ENCODE measurements at places on chromosomes 4 and X.

DNA sequence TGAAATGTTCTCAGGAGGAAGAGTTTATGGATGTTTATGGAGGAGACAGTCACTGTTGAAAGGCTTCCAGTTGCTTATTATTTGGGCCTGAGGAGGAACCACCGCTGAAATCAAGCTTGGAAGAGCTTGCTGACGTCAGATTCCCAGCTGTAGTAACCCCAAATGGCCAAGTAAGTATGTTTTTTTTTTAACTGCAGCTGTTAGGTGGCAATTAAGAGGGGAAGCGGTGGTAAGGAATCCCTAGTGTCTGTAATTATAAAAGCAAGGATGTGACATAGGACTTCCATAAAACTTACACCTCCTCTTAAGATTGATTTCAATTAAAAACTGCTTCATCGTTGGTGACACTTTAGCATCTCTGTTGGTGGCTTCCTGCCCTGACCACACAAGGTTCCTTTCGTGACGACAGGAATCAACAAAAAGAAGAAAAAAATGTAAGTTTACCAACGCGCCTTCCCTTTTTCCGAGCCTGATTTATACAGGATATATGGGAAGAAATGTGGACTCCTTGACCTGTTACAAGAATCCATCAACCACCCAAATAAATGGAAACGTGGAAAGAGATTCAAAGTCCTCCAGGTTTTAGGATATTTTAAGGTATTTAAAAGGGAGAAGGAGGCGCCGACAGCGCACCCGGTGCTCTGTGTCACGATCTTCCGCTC, 884 bp downstream of the RELL1 start:
- DNase-seq, result no peak

DNA sequence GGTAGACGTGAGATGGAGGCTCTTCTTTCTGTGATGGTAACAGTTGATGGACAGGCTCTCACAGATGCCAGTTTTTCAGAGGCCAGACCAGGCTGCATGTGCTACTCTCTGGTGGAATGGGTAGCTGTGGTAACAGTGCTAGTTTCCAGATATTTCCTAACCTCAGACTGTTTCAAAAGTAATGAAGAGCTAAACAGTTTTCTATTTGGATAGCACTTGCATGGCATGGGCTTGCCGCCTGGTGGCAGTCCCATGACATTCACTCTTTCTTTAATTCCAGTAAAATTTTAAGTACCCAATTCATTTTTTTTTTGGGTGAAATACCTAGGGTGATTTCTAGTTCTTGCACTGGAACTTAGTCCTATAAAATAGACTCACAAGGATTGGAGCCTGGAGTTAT, 220.2 kb upstream of the MAD2L1 start:
- no peak for DNase-seq

DNA sequence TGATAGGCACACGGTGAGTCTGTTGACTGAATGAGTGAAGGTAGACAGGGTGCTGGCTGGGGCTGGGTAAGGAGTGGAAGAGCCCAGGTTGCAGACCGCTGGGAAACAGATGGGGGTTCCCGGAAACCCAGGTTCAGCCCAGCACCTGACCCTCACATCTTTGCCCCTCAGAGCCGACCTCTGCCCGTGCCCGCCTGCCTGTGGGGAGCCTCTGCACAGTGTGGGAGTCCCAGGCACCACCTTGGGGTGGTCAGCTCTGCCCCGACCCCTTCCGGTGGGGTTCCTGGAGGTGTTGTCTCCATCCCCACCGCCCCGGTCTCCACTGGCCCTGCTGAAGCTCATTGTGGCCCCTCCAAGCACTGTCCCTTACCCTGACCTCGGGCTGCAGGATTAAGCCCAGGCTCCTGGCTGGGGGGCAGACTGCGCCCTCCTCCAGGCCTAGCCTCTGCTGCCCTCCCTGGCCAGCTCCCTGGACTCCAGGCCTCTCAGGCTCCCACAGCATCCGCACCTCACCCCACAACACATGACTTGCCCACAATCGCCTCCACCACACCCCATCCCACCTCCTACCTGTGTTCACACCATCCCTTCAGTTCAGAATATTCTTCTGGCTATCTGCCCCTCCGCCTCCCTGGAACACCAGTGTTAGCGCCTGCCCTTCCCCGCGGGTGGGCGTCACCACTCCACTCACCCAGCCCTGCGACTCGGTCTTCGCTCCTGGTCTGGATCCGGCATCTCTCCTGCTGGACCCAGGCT, 21.4 kb downstream of the HMX1 start:
- DNase-seq, result no peak

- no peak for DNase-seq
Measured at GRCh38 chrX:80765220-80765625, 44.5 kb downstream of the BRWD3 start.

DNA sequence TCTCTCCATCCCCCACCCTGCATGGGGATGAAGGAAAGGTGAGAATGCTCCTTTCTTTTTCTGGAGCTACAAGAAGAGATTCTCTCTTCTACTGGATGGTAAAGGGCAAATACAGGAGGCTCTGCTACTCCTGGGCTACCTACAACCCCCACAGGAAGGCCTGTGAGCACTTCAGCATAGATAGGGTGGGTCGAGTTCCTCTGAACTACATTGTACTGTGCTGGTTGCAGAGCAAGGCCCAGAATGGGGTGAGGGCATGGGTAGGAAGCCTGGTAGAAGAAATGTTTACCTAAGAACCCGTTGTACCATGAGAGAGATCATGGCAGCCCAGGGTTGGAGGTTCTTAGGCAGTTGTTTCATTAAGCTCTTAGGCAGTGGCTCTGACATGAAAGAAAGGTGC, 510.4 kb downstream of the MID1IP1 start:
- DNase-seq, result no peak

- no peak for DNase-seq
Measured at GRCh38 chr4:177131736-177132135, 177.9 kb upstream of the NEIL3 start.

- no peak for DNase-seq
Measured at GRCh38 chr4:109752525-109752924, 22.7 kb upstream of the PLA2G12A start.
